ENCODE measurements at places on chromosomes 12 and 14.

- no peak for DNase-seq
Measured at GRCh38 chr12:23533265-23533664, 416.2 kb downstream of the SOX5 start.

GRCh38 chr14:105197211-105197641 is 16.1 kb upstream of the NUDT14 start:
- no peak for DNase-seq

GRCh38 chr12:54762390-54762789 is 91.9 kb upstream of the MUCL1 start:
- no peak for DNase-seq

- DNase-seq: peak; percentile 84
Measured at GRCh38 chr14:104563742-104564615, 15.6 kb upstream of the C14orf180 start.
